ENCODE measurements at places on chromosomes 3 and 15.

GRCh38 chr15:58057559-58057958 lies 8.0 kb downstream of the ALDH1A2 start:
- DNase-seq: no peak

GRCh38 chr3:194061421-194062030 lies 74.4 kb upstream of the HES1 start:
- DNase-seq: no peak

DNA sequence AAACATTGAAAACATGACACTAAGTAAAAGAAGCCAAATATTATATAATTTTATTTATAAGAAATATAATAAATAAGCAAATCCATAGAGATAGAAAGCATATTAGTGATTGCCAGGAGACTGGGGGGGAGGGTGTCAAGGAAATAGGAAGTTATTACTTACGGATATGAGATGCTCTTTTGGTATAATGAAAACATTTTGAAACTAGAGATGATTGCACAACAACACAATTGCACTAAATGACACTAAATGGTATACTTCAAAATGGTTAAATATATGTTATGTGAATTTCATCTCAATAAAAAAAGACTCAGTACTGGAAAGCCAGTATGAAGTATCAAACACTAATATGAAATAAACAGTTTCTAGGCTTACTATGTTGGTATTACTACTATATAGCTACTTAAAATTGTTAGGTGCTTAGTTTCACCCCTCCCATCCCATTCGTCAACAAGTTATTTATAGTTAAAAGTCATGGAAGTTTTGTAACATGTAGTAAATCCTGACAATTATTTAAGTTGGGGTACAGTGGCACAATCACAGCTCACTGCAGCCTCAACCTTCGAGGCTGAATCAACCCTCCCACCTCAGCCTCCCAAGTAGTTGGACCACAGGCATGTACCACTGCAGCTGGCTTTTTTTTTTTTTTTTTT lies 43.7 kb downstream of the STAG1 start:
- no peak for DNase-seq

DNA sequence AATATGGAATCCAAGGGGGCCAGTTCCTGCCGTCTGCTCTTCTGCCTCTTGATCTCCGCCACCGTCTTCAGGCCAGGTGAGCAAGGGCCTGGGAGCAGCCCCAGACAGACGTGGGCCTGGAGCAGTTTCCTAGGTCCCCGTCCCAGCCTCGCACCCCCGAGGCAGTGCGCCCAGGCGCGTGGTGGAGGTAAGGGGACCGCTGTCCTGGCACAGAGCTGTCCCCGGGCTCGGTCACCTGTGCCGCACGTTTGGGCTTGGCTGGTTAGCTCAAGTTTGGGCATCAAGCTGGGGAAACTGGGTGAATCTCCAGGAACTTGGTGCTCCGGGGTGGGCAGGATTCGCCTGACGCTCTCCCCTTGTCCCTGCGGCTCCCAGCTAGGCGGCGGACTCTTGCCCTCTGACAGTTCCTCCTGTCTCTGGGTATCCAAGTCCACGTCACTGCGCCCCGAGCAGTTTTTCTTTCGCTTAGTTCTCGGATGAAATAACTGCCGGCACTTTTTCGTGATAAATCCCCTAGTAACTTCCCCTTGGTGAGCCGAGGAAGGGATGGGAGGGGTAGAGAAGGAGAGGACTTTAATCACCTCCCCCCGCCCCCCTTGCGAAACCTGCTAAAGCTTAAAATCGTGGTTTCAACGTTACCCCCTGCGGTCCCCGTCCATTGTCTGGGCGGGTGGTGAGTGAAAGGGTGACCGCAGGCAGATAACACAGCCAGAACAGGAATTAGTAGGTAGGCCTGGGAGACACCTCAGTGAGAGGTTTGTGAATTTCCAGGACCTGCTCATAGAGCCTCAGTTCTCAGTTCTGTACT lies 901 bp downstream of the ALCAM start:
- peak; percentile 54 for DNase-seq

GRCh38 chr3:150411106-150411460 lies 3.0 kb downstream of the TSC22D2 start:
- DNase-seq: no peak

GRCh38 chr15:82871832-82872484 lies 62.5 kb downstream of the WHAMM start:
- no peak for DNase-seq
